ENCODE measurements at places on chromosomes 3 and 15.

GRCh38 chr3:15974647-15975046, 176.9 kb upstream of the ANKRD28 start:
- no peak for DNase-seq

- DNase-seq, result no peak
These were observed 11.2 kb upstream of the GTF2A2 start for GRCh38 chr15:59668556-59668955.

DNA sequence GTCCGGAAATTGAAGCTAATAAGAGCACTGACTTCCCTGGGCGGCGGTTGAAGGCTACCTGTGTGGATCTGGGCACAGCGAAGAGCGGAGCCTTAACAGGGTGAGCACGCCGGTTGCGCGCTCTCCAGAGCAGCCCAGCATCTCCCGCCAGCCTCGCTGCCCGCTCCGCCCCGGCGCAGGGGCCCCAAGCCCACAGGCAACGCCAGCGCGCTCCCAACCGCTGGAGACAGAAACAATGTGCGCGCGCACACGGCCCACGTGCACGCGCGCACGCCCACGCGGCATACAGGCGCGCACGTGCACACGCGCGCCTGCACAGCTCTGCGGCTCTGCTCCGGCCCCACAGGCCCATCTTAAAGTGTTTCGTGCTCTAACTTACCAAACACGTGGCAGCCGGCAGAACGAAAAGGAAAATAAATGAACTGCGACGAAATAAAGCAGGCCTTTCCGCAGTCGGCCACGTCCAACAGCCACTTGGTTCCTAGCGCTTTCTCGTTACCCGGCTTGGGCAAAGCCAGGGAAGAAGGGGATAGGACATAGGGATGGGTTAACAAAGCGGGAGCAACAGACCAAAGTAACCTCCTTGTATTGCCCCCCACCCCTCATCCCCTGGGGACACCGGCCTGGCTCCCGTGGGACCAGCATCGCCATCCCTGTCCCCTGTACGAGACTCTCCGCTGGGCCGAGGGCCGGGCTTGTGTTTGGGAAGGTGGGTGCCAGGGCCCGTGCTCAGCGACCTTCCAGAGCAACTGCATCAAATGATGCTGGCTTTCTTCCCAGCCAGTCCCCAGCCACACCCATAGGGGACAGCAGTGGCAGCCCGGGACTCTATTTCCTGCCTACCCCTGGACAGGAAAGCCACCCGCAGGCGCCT, 203.7 kb downstream of the ABHD5 start:
- peak; percentile 83 for DNase-seq

- DNase-seq, result no peak
These were observed 89.0 kb downstream of the VGLL4 start for GRCh38 chr3:11554666-11555065.

- DNase-seq, result peak; percentile 68
These were observed 223.2 kb downstream of the MTHFS start for GRCh38 chr15:79673416-79674123.

DNA sequence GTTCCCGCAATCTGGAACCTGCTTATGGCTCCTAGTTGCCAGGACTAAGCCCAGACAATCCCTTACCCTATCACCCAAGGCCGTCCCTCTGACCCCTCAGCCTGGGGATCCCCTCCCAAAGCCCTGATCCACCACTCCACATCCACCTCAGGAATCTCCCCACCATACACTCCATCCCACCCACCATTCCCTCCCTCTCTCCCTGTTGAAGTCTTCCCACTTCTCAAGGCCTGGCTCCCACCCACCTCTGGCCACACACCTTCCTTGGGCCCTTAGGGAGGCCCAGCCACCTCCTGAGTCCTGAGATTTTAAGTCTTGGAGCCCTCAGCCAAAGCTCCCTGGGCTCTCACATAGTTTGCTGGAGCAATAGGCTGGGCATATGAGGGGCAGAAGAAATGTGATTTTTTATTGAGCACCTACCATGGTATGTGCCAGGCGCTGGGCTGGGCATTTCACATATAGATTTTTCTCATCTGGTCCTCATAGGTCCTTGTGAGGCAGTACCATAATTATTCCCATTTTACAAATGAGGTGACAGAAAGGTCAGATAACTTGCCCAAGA, 48.1 kb downstream of the HCN4 start:
- no peak for DNase-seq

DNA sequence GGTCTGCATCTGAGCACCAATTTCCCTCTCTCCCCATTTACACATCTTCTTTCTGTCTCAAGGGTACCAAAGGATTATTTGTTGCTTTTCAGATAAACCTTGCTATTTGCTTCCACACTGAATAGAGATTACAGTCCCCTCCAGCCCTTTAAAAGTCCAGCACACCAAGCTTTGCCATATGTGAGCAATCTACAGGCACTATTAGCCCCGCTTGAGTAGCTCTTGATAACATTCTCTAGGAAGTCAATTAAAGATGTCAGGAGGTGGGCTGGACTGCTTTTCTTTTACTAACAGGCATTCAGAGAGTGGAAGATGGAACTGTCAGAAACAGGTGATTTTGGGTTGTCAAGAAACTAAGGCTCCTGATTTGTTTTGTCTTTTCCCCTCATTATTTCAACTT, 417.0 kb downstream of the ROBO2 start:
- DNase-seq, result no peak

- DNase-seq, result no peak
These were observed 73.3 kb downstream of the SYNPR start for GRCh38 chr3:63351159-63352007.

DNA sequence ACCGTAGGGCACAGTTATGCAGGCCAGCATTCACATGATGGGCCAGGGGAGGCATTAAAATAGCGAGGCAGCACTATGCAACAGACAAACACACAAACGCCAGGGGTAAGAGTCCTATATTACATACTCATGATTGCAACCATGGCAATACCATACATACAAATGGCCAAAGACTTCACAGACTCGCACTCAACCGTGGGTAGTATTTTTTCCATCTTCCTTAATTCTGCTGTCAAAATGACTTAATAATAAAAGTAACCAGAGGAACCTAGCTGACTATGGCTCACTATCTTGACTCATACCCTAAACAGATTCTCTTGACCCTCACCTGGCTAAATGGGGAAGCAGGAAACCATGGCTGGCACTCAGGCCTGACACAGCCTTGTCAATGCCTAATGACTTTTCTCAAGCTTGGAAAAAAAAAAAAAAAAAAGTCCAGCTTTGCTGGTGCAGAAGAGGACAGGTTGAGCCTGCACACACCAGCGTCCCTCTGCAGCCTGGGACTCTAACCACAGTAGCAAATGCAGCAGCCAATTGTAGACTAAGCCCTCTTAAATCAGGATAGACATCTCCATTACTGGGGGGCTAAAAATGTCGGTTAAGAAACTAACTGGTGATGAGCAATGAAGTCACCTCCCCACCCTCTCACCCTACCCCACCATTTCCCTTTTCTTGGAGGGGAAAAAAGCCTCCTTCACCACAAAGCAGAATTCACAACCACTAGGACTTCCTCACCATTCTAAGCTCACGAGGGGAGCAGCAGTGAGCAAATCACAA, 23.1 kb downstream of the CCDC12 start:
- no peak for DNase-seq

GRCh38 chr3:175238801-175239200, 379.7 kb downstream of the NAALADL2 start:
- no peak for DNase-seq

- no peak for DNase-seq
These were observed 295.4 kb upstream of the NR2F2 start for GRCh38 chr15:96035091-96035490.

DNA sequence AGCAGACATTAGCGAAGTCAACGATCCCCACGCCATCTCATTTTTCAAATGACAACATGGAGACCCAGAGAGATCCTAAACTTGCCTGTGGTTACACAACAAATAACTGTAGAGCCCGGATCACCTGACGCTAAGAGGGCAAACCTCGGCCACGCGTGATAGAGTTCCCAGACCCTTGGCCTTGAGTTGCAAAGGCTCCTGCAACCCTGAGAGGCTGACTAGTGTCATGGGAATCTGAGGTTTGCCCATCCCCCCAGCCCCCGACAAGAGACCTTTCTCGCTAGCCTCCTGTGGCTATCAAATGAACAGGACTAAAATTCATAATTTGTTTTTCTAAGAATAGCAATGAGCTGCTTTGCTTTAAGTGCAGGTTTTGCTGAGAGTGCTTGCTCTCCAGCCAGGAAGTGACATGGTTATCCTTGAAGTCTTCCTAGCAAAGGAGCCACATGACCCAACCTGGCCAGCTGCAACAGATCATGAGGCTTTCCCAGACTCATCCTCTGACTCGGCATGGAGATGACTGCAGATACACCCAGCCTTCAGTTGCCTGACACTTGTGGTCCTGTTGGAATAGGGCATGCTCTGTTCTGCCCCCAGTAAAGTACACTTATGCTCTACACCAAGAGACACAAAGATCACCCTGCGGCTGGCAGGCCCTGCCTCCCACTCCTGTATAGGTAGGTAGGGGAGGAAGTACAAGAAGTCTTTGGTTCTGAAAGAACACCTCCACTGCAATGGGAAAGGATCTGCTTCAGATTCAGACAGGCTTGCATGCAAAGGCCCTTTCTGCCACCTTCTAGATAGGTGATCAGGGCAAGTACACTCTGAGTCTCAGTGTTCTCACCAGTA, 36.0 kb downstream of the MCF2L2 start:
- no peak for DNase-seq

DNA sequence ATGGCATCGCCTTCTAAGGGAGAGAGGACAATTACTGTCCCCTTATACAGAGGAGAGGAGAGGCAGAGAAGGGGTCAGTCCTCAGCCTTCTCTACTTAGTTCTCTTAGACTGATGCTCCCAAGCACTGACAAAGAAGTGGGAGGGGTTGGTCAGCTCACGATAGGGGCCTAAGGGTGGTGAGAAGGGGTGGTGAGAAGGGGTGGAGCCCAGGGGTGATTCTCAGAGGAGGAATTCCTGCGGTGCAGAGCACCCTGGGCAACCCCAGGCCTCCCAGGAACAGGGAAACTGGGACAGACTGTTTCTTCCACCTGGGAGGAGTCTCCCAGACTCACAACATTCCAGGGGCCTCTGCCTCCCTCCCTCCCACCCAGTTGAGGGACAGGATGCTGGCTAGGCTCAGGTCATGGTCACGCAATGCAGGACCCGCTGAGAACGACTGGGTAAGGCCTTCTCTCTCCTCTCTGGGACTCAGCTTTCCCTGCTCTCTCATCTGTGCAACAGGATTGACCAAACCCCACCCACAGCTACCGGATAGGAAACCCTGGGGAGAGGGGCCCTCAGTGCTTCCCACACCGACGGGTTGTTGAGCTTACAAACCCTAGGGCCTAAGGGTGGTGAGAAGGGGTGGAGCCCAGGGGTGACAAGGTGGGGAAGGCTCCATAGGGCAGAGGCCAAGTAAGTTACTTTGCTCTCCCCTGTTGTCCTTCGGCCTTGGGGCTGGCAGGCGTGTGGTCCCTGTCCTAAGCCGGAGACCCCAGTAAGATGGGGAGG, 1.5 kb downstream of the TPRA1 start:
- peak; percentile 37 for DNase-seq

Data from GM06990 (cell line).